ENCODE measurements at places on chromosomes 13 and 19.

DNA sequence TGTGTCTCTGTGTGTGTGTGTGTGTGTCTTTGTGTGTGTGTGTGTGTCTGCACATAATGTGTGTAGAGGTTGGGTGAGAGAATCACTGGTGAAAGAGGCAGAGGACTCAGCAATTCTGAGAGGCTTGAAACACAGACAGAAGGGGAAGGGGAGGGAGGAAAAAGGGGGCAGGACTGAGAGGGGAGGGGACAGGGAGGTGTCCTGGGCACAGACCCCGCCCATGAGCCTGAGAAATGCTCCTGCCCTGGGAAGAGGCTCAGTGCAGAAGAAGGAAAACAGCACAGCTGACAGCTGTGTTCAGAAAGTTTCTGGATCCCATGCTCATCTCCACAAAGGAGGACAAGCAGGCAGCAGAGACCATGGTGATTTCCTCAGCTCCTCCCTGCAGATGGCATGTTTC is 59.1 kb upstream of the CEACAM8 start:
- no peak for DNase-seq

DNA sequence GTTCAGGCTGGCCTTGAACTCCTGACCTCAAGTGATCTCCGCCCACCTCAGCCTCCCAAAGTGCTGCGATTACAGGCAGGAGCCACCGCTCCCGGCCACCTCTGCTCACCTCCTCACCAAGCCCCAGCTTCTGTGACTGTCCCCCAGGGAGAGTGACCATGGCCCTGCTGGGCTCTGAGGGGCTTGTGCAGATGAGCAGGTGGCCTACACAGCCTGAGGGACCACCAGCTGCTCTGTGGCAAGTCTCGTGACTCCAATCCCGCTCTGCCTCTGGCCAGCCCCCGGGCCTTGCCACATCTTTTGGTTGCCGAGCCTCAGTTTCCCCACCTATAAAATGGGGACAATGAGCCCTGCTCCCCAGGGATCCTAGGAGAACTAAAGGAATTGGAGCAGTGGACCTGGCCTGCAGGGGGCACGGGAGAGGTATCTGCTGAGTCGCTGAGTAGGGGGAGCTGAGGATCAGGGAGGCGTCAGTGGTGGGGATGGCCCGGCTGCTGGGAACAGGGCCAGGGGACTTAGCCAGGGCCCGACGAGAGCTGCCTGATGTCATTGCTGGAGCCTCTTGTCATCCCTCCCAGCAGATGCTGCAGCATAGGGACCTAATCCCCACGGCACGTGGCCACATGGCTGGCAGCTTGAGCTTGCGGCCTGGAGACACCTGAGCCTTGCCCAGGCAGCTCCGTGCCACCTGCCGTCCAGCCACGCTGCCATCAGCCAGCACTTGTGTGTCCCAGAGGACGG is 74.7 kb downstream of the GADD45B start:
- DNase-seq: no peak

- peak; percentile 64 for DNase-seq
These were observed 116.6 kb upstream of the UQCRFS1 start for GRCh38 chr19:29329460-29330134.

DNA sequence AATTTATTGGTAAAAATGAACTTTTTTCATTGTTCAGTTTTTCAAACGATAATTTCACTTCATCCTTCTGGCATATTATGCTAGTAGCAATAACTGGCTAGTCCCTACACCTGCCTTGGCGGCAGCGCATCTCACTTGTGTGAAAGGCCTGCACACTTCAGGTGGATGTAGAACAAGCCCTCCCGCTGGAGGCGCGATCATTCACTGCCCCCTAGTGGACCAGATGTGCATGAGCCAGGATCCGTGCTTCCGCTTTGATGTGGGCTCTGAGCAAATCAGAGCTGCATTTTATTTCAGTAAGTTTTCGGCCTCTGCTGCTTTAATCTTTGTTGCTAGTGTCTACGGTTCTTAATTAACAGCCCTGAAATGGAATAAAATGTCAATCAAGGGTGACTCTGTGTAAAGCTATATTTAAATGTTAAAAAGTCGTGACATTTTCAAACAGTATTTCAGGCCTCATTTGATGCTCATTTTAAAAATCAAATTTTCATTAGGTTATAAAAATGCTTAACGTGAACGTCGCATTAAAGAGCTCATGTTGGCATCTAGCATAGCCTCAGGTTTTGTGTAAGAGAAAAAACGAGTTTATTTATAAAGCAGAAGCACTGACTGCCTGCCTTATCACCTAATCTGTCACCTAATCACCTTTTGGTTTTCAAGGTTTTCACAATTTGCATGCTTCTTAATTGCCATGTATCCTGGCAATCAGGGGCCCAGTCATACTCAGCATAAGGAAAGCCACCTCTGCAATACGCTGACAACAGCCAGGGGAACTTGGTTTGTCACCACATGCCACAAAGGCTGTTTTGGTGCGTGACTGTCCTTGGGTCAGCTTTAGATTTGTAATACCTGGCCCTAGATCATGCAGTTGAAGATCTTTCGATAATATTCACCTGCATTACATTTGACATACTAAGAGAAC is 112.2 kb downstream of the TEX26 start:
- peak; percentile 96 for DNase-seq

DNA sequence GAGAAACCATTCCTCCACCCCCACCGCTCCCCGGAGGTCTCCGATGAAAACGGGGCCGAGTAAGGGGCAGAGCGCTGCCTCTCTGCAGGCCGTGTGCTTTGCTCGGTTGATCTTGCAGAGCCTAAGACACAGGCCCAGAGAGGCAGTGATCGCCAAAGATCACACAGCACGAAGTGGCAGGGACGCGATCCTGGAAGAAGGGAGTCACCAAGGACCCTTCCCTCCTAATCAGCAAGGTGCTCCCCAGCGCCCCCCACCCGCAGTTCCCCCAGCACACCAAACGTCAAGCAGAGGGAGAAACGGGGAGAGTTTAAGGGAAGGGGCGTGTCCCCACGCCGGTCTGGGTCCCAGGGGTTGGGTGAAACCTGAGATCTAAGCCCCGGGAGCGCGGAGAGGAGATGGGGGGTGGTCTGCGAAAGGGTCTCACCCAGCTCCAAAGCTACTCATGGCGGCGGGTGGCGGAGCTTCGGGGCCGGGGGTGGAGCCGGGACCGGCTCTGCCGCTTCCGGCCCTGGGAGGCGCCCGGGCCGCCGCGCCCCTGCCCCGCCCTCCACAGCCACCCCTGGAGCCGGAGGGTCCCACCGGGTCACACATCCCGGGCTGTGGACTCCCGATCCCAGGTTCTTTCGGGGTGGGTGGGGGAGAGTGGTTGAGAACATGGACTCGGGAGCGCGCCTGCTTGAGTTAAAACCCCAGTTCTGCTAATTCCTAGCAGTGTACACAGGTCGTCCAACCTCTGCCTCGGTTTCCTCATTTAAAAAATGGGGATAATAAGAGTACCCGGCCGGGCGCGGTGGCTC is at the start of gene EML2:
Gene EML2 (minus strand): TSS at position 468 of the 800 bp plus-strand sequence. CDS start 21 bp downstream, at position 447.
- peak; percentile 91 for DNase-seq

DNA sequence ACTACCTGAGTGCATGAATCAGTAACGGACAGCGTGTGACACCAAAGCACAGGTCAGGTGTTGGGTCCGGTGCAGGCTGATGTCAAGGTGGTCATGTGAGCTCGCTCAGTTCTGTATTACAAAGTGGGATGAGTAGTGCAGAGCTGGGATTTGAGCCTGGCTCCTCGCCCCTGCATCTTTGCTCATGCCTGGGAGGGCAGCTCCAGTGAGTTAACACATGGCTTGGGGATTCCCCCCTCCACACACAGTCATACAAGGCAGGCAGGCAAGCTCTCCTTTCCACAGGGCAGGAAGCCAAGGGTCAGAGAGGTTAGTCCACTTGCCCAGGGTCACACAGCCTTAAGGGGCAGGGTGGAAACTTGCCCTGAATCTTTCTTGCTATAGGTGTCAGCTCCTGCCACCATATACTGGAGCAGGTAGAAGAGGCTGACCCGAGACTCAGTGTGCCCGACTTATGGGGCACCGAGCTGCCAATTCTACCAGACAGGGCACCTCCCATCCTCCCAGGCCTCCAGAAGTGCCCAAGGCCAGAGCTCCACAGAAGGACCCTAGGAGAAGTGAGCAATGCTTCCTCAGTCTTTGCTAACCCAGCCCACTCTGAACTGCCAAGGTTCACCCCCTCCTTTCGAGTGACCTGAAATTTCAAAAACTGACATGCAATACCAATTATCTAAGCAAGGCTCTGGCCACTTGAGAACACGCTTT is 35.4 kb downstream of the ZNF787 start:
- DNase-seq: no peak

DNA sequence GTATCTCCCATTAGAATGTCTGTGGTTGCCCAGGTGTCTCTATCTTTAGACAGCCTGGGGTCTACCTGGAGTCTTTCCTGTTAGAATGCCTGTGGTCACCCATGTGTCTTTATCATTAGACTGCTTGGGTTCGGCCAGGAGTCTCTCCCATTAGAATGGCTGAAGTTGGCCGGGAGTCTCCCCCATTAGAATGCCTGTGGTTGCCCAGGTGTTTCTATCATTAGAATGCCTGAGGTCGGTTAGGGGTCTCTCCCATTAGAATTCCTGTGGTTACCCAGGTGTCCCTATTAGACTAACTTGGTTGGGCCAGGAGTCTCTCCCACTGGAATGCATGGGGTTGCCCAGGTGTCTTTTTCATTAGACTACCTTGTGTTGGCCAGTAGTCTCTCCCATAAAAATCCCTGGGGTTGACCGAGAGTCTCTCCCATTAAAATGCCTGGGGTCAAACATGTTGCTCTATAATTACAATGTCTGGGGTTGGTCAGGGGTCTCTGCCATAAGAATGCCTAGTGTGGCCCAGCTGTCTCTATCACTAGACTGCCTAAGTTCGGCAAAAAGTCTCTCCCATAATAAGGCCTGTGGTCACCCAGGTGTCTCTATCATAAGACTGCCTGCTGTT is 1448.7 kb downstream of the UQCRFS1 start:
- DNase-seq: no peak

- no peak for DNase-seq
These were observed 16.2 kb upstream of the MIR17HG start for GRCh38 chr13:91331047-91331915.

GRCh38 chr19:6999933-7000332 is 21.3 kb downstream of the MBD3L2B start:
- DNase-seq: no peak

GRCh38 chr19:980133-980998 is 3.8 kb upstream of the WDR18 start:
- no peak for DNase-seq

GRCh38 chr19:14112809-14113385 is 4.7 kb downstream of the PRKACA start:
- DNase-seq: no peak

- DNase-seq: no peak
These were observed 208.9 kb upstream of the SLC10A2 start for GRCh38 chr13:103275081-103275480.

DNA sequence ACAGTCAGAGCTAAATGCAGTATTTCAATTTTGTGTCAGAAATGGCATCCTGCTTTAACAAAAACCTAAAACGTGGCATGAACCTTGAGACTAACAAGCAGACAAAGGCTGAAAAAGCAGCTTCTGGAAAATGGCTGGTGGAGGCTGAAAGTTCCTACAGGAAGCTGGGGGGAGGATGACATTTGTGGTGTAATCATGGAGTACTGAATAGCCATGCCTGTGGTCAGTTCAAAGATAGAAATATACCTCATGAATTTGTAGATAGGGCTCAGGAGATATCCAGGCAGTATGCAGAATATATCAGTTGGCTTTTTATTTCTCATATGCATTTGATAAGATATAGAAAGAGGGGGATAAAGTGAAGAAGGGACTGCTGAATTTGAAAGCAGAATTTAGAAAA is 181.7 kb downstream of the UQCRFS1 start:
- no peak for DNase-seq

DNA sequence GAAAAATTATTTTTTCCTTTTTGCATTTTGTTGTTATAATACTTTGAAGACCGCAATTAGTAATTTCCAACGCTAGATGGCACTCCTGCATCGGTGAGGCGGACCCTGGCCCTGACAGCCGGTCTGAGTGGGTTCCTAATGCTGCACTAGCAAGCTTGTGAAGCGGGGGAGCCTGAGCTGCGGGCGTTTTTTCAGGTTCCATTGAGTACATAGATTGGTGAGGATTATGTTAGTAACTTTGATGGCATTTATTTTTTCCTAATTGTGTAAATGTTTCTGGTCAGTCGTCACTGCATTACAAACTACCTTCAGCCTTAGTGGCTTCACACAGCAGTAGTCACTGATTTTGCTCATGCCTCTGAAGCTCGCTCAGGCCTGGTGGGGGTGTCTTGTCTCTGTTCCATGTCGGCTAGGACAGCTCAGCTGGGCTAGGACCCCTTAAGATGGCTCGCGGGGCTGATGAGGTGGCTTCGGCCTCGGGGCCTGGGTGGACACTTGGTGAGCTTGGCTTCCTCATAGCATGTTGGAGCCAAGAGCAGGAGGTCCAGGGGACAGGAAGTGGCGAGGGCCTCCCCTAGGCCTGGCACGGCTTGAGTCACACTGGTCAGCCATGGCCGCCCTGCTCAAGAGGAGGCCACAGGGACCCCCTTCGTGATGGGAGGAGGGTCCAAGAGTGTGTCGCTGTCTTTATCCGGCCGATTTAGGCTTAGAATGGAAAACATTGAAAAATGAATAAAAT is 25.0 kb downstream of the ERCC5 start:
- peak; percentile 81 for DNase-seq

- DNase-seq: no peak
These were observed 21.6 kb upstream of the MATK start for GRCh38 chr19:3807574-3808354.

DNA sequence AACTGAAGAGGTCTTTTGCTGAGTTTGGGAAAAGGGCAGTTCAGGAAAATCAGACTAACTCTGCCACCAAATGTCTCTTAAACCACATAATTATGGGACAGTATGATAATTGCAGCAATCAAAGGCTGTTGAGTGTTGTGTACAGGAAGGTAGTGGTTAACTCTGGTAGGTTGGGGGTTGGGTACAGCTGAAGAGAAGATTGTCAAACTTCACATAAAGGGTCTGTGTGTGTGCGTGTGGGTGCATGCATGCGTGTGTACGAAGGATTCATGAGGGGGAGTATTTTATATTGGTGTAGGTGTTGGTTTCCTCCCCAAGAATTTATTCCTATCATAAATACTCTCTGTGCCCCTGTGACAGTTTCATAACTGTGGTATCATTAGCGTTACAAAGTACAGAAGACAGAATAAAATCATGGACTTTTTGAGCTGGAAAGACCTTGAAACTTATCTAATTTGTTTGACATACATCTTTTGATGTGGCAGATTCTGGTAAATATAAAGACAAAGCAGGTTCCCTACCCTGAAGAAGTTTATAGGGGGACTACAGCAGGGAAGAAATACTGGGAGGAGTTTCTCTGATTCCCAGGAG is 94.1 kb downstream of the PCCA start:
- DNase-seq: no peak

- no peak for DNase-seq
These were observed 561.2 kb upstream of the SLITRK1 start for GRCh38 chr13:84443463-84443862.

- DNase-seq: peak; percentile 53
These were observed 20.0 kb upstream of the GPR18 start for GRCh38 chr13:99278200-99278599.

DNA sequence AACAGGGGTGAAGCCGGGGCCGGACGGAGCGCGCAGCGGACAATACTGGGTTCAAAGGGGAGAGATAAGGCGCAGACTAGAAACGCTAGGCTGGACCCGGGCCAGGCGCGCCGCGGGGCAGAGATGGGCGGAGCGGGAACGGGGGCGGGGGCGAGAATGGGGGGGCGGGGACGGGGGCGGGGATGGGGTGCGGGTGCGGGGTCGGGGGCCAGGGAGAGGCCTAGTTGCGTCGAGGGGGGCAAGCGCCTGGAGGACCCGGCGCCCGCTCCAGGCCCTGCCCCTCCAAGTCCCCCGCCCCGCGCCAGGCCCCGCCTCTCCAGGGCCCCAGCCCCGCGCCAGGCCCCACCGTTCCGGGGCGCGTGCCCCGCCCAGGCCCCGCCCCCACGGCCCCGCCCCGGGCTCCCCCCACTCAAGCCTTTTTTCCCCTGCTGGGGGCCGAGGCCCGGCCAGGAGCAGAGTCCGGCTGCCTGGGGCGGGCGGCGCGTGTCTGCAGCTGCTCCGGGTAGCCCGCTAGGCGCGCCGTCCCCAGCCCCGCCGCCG is at the start of gene CERS4:
Gene CERS4 (plus strand): TSS at position 449 of the 540 bp plus-strand sequence. CDS start 41,707 bp downstream, outside the sequence.
- DNase-seq: peak; percentile 91
